Stimulated activated CD8-positive, alpha-beta memory T cell treated with anti-CD3 and anti-CD28 coated beads, Interleukin-4, amount 100 ng/mL, for 1 hour (primary cell): ENCODE measurements at places on chromosomes 5 and 9.

DNA sequence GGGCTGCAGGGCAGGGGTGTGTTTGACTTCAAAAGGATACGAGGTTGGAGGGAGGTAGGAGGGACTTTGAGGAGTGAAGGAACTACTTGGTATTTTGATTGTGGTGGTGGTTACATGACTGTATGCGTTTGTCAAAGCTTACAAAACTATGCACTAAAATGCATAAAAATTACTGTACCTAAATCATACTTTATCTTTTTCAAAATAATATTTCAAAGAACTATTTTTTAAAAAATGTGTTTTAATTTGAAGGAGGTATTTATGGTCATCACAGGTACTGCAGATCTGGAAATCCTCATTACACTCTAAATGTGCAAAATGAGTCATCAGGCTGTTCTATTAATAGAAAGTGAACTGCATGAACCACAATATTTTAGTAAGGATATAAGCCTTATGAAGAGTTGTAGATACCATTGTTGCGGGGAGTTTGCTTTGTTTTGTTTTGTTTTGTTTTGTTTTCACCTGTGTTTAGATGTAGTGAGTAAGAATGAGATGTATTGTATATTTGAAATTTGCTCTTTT, 116.9 kb downstream of the ARRDC3 start:
- no peak for DNase-seq

- no peak for DNase-seq
Observed at GRCh38 chr9:70609542-70610286, 195.3 kb upstream of the KLF9 start.

DNA sequence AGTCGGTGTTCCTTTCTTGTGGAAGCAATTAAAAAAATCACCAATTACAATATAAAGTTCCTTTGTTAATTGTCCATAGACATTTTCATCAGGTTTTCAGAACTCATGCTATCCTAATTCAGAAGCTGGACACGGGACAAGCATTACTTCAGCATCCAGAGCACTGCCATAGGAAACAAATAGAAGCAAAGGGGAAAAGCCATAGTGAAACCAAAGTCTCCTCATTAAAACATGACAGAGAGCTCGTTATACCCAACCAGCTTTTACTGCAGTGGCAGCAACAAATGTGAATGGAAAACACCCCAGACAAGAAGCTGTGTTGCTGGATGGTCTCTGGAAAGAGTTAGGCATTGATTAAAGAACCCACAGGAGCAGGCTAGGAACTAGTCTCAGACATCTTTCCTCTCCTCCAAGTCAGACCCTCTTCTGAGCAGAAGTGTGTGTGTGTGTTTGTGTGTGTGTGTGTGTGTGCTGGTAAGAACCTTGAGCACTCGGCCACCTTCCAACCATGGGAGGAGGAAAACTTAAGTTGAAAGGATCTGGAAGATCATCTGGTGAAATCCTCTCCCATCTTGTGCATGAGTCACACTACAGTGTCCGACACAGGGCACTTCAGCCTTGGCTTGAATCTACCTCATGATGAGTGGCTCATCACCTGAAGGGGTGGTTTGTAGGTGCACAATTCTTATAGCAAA, 162.6 kb upstream of the ADAMTS16 start:
- no peak for DNase-seq

DNA sequence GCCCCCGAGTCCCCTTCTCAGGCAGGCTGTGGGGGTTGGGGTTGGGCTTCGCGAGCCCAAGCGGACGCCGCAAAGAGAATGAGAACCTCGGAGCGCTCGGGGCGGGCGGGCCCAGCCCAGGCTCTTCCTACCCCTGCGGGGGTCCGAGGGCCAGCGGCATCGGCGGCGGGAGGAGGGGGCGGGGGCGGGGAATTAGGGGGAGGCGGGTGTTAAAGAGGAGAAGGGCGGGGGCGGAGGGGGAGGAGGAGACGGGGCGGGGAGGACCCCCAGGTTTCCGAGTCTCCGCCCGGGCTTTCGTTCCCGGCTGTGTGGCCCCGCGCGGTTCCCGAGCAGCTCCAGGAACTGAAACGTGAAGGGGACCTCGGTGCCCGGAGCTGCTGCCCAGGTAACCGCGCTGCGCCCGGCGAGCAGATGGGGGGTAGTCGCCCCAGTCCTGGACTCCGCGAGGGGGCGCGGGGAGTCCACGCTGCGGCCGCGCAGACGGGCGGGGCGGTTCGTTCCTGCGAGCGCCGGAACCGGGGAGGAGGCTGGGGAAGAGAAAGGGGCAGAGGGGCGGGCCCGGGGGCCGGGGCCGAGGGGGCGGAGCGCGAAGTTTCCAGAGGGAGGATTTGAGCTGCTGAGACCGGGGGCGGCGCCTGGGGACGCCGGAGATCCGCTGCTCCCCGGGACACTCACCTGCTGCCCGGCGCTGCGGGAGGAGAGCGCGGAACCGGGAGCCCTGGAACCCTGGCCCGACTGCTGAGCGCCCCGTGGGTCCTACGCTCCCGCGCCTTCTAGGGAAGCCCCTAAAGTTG, 38.4 kb upstream of the PLEKHG4B start:
- DNase-seq = no peak

- DNase-seq = no peak
Observed at GRCh38 chr5:105371169-105371568, 1808.6 kb upstream of the NUDT12 start.

DNA sequence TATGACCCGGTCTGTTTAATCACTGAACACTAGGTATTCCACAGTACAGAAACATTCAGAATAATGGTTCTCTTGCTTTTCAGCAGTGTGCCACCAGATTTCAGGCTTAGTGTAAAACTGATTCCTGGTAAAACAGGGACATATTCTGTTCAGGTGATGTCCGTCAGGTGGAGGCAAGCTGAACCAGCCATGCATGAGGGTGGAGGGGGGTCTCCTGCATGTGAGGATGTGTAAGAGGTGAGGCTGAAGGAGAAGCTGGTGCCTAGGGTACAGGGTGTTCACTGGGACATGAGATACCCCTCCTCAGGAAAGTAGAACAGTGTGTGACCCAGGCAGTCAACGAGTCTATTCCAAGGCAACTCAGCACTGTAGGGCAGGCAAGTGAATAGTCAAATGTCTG, 563.9 kb downstream of the BNC2 start:
- DNase-seq = no peak

DNA sequence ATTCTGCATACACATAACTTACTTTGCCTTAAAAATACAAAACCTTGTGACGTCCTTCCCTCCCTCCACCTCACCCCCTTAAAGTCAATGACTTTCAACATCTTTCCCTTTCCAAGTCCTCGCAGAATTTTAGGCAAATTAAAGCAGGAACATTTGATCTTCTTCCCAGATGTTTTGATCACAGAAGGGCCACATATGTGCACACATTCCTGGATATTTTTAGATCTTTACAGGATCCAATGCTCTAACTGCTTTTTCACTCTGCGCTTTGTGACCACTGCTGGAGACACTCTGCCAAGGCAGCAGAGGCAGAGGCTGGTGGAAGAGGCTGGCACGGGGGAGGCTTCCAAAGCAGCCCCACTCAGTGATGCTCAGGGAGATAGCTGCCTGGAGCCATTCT, 130.7 kb downstream of the SEC61B start:
- DNase-seq = no peak

- DNase-seq = no peak
Observed at GRCh38 chr5:56078278-56079156, 83.8 kb upstream of the IL6ST start.

DNA sequence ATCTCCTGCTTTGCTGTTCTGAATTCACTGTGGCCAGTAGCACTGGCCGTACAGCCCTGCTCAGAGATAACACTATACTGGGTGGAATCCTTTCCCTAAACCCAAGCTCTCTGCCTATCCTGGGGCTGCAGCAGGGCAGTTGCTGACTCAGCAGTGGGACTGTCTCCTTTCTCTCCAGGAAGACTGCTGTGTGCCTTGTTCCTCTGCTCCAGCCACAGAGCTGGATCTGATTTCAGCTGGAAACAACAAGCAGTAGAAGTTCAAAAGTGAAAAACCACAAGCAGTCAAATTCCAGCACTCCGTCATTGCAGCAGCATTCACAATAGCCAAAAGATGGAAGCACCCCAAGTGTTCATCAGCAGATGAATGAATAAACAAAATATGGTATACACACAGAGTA, 105.0 kb downstream of the FBXL7 start:
- DNase-seq = no peak

DNA sequence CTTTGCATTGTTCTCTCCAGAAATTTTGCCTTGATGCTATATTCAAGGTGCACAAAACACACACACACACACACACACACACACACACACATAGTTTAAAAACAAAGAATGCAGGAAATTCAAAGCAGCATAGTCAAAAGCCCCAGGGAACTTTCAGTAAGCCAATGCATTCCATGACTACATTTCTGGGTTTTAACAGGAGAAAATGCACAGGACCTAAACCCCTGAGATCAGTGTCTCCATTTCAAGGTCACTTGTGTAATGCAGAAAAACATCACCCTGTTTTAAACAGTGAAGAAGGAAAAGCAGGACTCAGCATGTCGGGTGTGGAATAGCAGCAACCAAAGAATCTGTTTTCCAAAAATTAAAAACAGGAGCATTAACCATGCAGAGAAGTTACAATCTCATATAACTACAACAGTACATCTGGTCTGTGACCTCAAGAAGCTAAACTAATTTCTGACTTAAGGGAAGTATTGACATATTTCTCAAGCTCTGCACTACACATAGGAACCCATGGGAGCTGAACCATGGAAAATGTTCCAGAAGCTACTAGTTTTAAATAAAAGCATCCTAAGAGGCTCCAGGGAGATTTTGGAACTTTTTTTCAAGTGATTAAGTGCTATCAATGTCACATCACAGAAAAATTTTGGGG, 296.7 kb downstream of the HINT1 start:
- DNase-seq = no peak

GRCh38 chr9:74773886-74774479, 113.7 kb downstream of the TRPM6 start:
- peak; percentile 25 for DNase-seq

DNA sequence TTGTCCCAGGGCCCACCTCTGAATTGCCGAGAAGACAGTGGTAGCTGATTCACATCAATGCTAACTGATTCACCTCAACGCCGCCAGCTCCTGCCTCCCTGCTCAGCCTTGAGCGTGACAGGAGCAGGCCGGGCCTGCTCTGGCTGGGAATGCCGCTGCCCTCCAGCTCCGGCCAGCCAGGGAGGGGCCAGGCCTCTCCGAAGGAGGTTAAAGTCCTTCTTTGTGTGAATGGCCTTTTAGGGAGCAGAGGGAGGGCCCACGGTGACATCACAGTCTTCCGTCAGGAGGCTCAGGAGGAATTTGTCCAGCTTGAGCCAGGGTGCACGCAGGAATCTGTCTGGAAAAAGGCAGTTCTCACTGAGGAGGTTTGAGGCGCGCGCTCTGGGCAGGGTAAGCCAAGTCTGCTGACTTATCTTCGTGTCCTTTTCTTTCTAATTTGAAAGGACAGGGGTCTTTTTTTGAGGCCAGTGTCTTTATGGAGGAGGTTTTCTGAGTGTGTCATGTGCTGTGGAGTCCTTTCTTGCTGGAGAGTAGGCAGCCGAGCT, 82.7 kb downstream of the C9orf152 start:
- no peak for DNase-seq

GRCh38 chr5:90000351-90000750, 409.2 kb downstream of the CETN3 start:
- no peak for DNase-seq

DNA sequence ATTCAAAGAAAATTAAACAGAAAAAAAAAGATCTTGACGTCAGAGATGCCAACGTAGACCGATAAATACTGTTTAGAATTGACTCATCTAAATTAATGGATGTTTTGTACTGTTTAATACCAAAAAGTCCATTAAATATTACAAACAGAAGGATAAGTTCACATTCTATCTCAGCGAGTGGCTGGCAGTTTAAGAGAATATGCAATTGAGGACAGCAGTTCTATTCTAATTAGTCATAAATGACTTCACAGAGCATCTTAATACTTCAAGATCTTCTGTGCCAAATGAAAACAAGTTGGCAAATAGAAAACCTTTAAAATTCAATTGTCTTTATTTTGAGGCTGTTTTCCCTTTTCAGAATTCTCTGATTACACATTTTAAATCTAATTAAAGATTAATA, 326.6 kb upstream of the NREP start:
- no peak for DNase-seq

DNA sequence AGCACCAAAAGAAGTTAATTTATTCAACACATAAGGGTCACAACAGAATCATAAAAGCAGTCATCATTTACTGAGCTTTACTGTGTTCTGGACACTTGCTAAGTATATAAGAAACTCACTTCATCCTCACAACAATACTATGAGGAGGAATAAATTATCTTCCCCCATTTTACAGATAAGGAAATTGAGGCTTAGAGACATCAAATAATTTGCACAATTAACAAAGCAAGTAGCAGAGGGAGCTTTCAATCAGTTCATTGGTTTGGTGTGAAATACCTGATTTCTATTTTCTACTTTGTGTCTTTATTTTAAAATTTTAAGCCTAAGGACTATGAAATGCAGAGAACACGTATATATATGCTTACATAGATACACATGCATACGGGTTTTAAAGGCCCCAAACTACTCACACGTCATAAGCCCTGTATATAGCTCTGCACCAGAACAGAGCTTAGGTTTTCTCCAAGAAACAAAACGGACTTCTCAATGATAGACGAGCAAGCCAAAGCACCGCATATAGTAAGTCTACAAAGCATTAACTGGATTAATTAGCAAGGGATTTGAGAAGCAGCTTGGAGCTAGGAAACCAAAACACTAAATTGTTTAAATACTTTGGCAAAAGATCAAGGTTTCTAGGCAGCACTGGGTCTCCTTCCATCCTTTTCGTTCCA, 95.6 kb downstream of the DENND1A start:
- no peak for DNase-seq

DNA sequence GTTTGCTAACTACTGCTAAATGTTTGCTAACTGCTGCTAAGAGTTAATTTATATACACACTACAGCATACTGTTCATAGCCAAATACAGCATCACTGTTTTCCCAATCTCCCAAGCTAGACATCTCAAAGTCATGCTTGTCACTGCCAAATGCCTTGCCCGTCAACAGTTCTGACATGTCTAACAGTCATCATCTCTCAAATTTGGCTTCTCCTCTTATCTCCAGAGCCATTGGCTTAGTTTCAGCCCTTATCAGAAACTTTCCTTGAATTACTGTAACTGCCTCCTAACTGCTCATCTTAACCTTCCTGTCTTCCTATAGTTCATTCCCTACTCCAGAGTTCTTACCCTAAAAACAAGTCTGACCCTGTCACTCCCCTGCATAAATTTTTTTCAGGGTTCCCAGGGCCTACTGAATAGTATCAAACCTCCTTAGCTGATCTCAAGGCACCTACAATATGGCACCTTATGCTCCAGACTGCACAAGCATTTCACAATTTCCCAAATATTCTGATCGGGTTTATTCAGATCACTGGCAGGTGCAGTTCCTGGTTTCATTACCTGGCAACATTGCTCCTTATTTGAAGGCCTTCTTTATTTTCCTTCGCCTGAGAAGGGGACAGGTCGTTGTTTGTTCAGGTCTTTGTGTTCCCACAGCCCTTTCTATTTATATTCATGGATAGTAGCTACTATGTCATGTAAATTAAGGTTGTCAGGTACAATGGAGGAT, 55.9 kb upstream of the ANKRD55 start:
- no peak for DNase-seq
